Naive thymus-derived CD8-positive, alpha-beta T cell (primary cell): ENCODE measurements at places on chromosomes 4 and X. TPM values are rescaled to one million over a fixed set of nuclear protein-coding genes. Genes with fewer than 3 reads are reported as not detected.
A peak's percentile ranks its signal among the peaks of the same experiment; 100 is the strongest.

DNA sequence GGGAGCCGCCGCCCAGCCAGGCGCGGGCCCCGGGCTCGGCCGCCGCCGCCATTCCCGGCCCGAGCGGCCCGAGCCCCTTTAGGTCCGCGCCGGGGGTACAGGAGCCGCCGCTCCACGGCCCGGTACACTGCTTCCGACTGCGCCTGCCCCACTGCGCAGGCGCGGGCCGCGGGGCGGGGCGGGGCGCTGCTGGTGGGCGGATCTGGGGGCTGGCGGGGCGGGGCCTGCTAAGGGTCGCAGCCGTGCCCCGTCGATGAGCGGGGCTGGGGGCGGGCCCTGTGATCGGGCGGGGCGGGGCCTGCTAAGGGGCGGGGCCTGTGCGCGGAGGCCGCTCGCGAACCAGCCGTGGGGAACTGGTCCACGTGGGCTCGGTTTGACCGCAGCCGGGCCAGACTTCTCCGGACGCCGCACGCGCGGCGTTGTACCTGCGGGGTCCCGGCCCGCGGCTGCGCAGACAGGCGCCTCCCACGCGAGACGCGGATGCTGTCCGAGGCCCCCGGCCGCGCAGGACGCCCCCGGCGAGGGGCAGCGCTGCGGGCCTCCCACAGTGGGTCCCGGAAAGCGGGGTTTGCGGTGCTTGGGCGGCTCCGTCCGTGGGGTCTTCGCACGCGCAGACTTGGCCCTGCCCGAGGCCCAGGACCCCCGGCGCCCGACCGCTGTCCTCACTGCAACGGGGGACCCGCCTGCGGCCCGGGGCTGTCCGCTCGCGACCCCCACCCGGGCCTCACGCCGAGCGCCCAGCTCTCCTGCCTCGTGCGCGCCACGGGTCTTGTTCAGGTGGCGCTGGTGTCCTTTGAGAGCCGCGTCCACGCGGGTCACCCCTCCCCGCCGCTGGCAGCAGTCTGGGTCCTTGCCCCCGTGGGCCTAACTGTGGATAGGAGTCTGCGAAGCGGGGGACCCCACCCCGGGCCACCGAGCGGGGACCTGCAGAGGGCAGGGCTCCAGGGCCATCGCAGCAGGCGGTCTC is at the start of gene DGKQ:
DGKQ (minus strand) TSS at position 139 of the 967 bp plus-strand sequence; CDS start at position 52, 87 bp downstream.
- DNase-seq: peak; percentile 93

- DNase-seq: no peak
Observed at GRCh38 chr4:172514011-172514410, 654.6 kb upstream of the GALNT7 start.

GRCh38 chr4:77917601-77918000 is 55.0 kb downstream of the MRPL1 start:
- DNase-seq: no peak

- no peak for DNase-seq
Observed at GRCh38 chrX:97806238-97806637, 922.5 kb downstream of the RPA4 start.

GRCh38 chr4:26402458-26402857 is 81.6 kb downstream of the RBPJ start:
- DNase-seq: no peak

- DNase-seq: no peak
Observed at GRCh38 chr4:56200275-56200674, 187.0 kb downstream of the AASDH start.

- no peak for DNase-seq
Observed at GRCh38 chr4:75737398-75737797, 13.0 kb downstream of the USO1 start.

- no peak for DNase-seq
Observed at GRCh38 chr4:105963461-105964400, 68.5 kb downstream of the NPNT start.

DNA sequence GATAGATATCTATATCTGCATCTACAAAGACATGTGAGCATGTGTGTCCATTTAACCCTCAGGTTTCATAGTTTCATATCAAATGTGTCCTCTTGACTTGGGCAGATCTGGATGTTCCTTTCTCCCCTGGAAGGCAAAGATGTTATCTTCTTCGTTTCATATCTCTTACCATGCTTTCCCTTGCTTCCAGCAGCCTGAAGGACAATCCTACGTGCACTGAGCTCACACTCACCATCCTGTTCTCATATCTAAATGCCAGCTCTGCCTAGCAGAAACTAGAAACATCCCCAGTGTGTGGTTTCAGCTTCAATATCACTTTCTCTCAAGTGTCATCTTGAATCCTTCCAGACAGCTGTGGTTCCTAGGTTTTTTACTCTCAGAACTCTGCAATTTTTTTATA is 66.2 kb downstream of the ZAR1 start:
- no peak for DNase-seq

DNA sequence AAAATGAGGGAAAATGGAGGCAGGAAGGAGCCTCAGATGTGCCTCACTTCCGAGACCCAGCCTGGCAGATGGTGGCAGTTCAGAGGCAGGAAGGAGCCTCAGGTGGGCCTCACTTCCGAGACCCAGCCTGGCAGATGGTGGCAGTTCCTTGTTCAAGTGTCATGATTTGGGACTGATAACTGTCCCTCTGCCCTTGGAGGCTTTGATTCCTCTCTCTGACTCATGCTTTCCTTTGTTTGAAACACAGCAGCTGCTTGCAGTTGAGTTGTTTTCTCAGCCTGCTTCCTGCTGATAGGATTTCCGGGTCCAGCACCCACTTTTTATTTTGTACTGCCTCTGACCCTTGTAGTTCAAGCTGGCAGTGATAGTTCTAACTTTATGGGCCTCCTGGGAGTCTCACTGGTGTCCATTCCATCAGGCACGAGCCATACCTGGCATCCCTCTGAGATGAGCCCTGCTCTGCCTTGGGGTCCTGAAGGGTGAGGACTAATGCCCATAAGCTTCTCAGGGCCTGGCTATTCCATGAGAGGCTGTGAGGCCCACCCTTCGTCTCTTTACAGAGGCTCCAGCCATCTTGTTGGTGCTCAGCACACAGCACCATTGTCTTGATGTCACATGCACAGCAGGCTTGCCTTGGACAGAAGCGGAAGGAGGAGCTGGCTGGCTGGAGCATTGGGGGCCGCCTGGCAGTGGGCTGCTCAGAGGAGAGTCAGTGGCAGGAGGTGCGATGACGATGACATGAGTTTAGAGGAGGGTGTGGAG is 13.0 kb downstream of the RGS12 start:
- no peak for DNase-seq

The MAGEB2 gene
- not detected for total RNA-seq

The SYNPO2 gene
- 0.99 TPM for total RNA-seq

The S100P gene
- total RNA-seq: 3.0 TPM
